ENCODE measurements at places on chromosomes 11 and 22.

DNA sequence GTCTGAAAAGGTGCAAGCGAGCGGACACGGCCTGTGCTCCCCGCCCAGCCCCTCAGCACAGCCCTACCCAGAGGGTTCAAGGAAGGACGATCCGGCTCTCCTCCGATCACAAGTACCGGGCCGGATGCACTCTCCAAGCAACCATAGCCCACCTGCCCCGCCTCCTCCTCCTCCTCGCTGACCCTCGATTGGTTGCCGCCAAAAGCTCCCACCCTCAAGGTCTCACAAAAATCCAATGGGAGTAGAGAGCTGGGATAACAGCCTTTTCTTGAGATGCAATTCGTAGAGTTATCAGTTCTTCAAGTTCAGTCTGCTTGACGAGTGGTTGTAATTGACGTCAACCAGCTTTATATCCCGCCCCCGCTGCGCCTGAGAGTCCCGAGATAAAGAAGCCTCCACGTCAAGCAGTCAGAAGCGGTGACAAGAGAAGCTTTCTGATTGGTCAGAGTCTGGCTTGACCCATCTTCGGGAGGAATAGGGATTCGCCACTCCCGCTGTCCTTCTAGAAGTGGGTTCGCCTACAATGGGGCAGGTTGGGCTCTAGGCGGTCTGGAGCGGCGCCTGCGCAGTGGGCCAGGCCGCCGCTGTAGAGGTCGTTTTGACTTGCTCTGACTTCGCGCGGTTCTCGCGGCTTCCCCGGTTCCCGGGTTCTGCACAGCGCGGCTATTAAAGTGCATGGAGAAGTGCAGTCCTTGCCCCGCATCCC lies at the start of gene IFT27:
IFT27 (minus strand) TSS at position 156 of the 706 bp plus-strand sequence. CDS start 412 bp downstream, outside the sequence.
- DNase-seq, result peak; percentile 97

DNA sequence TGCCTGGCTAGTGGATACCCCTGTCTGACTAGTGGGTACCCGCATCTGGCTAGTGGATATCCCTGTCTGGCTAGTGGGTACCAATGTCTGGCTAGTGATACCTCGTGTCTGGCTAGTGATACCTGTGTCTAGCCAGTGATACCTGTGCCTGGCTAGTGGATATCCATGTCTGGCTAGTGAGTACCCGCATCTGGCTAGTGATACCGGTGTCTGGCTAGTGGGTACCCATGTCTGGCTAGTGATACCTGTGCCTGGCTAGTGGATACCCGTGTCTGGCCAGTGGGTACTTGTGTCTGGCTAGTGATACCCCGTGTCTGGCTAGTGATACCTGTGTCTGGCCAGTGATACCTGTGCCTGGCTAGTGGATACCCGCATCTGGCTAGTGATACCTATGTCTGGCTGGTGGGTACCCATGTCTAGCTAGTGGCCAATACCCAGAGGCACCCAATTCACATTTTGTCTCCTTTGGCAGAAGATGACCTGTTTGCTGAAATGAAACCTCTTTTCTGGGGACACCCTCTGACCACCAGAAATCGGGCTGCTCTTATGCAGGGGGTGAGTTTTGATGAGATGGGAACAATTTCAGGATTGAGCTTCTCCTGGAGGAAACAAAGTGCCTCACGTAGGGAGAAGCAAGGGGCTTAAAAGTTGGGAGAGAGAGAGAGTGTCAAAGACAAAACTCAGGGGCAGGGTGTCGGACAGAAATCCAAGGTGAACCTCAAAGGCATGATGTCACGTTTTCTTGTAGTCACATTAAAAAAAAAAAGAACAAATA lies 63.4 kb downstream of the SMIM38 start:
- DNase-seq, result no peak

GRCh38 chr11:27700351-27701301 lies at the start of gene BDNF:
BDNF (minus strand) TSS chr11:27700455; CDS start chr11:27658564, 41,891 bp downstream.
- no peak for DNase-seq

- DNase-seq, result no peak
These were observed 82.8 kb upstream of the E2F8 start for GRCh38 chr11:19323502-19323901.

DNA sequence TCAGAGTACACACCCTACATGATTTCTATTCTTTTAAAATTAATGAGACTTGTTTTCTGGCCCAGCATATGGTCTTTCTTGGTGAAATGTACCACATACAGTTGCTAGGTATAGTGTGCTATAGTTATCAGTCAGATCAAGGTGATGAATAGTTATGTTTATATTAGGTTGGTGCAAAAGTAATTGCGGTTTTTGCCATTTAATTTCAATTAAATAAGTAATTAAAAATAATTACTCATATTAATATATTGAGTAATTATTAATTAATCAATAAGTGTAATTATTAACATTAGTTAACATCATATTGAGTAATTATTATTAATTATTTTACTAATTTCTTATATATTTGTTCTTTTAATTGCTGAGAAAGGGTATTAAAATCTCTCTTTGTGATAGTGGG lies 56.1 kb downstream of the MYEOV start:
- no peak for DNase-seq
